LHCN-M2 (cell line): ENCODE measurements at places on chromosomes 5 and 9.

DNA sequence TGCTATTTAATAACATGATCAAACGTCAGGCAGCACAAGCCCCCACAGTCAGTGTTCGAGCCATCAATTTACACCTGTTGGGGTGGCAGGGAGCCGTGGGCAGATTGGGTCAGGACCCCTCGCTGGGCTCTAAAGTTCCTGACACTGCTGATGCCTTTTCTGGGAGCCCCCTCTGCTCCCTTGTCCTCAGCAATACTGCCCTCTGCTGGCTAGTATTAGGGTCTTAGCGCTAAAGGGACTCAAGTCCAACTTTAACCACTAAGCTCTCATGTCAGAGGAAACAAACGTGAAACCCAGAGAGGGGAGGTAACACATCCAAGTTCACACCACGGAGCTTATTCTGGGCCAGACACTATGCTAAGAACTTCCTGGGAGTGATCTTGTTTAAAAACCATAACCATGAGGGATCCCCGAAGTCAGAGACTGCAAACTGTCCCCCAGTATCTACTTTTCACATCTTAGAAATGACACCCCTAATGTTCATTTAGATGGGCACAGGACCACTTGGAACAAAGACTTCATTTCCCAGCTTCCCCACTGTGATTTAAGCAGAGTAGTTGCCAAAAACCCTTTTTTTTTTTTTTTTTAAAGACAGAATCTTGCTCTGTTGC lies 20.4 kb downstream of the ANKS6 start:
- DNase-seq: peak; percentile 56

DNA sequence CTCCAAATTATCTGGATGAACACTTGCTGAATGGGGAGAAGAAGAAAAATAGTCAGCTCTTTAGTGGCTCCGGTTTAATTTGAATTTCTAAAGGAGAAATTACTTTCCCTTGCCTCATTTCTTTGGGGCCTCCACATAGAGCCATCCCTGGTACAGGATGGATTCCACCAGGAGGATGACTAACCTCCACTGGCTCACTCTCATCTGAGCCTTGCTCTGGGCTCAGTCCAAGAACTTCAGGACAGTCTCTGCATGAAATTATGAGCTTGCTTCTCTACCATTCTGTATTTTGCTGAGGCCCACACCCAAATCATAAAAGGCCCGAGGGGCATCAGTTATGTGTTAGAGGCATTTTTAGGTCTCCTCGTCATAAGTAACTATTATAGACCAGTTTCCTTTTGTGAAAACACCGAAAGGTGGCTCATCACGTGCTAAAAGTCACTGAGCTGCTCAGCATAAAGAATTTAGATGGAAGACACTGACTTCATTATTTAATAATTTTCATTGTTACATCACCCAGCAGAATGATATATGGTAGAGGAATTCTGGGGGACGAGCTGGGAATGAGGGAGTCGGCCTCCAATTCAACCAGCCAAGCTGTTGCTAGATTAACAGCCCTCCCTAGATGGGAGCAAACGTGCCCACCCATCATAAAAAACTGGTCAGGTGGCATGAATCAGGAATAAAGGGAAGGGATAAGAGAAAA lies 222.1 kb downstream of the TARS1 start:
- peak; percentile 38 for DNase-seq

GRCh38 chr5:11851965-11852716 lies 52.1 kb downstream of the CTNND2 start:
- no peak for DNase-seq

DNA sequence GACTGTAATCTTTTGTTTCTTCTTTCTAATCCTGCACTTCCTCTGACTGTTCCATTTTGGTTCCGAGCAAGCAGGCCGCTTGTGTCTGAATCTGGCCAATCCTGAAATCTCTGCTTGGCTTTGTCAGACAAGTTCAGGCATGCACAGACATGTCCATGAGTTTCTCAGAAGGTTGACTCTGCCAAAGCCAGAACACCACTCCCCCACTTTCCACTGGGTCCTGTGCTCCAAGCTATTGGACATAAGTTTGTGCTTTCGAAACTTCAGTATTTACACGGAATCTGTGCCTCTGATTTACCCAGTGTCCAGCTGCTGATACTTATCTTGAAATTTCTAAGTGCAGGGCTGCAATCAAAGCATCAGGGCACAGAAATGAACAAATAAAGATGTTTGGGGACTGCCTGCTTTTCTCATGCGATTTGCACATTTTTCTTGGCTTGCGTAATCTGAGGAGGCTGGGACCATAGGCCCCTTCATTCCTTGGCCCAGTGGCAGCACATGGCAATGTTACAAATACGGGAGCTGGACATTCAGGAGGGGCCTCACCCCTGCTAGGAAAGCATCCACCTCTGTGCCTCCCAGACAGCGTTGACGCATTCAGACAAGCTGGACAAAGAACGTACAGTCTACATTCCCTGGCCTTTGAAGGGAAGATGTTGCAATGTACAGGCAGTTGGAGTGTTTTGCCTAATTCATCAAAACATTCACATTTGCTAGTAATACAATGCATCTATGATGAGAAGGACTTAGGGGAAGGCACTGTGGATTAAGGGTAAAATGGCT lies 209.2 kb upstream of the PAPPA start:
- DNase-seq: peak; percentile 99

DNA sequence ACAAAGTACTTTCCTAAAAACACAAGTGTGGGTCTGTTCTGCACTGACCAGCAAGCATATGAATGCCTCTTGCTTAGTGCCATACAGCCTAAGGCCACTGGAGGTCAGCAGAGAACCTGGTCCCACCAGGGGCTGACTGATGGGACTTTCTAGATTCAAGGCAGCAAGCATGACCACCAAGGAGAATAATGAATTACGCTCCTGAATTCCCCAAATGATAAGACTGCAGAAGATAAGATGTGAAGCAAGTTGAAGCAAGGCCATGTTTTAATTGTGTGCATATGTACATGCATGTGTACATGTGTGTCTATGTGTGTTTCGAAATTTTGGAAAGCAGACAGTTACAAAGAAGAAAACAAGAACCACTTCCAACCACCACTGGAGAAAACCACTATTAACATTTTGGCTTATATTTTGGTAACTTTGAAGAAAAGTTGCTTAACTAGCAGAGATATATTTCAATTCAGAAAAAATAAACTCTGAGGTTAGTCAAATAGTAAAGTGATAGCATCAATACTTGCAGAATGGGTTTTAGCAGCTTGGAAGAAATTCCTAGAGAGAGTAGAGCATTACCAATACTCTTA lies 70.5 kb downstream of the ERP44 start:
- DNase-seq: peak; percentile 63

DNA sequence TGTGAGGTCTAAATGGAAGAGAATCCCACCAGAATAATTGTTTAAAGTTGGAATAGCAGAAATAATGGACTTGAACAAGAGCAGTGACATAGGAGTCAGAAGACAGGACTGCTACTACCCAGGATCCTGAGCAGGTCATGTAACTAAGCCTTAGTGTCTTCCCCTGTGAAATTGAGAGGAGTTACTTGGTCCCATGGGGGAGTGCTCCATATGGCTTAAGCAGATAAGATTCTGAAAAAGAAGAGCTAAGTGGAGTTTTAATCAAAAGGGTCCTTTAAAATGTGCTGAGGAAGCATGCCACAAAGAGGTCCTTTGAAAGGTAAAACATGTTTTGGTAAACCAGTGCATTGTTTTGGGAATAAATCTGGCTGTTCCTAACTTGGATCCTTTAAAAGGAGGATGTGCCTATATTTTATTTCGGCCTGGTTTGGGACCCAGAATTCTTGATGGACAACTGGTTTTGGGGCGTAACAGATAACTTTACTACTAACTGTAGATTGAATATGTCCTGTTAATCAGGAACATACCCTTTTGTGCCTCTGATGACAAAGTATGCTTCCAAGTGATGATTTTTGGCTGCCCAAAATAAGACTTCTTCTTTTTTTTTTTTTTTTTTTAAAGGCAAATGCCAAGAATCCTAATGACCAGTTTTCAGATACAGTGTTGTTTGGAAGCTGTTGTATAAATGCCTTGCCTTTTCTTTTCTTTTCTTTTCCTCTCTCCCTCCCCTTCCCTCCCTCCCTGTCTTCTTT lies 5.7 kb downstream of the RCL1 start:
- no peak for DNase-seq

- no peak for DNase-seq
These were observed 12.7 kb downstream of the STK10 start for GRCh38 chr5:172175263-172175719.

DNA sequence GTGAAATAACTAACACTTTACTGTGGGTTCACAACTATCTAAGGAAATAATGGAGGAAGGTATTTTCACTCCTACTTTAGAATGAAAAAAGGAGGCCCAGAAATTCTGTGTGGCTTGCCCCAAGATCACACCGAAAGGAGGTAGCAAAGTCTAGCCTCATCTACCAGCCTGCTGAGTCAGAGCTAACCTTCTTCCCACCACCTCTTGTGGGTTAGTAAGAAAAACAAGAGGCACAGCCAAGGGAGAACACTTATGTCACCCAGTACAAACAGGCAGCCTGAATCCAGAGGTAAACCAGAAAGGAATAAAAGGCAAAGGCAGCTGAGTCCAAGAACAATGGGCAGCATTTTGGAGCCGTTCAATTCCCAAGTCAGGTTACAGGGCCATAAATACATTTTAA lies 91.9 kb upstream of the RASEF start:
- DNase-seq: peak; percentile 22

DNA sequence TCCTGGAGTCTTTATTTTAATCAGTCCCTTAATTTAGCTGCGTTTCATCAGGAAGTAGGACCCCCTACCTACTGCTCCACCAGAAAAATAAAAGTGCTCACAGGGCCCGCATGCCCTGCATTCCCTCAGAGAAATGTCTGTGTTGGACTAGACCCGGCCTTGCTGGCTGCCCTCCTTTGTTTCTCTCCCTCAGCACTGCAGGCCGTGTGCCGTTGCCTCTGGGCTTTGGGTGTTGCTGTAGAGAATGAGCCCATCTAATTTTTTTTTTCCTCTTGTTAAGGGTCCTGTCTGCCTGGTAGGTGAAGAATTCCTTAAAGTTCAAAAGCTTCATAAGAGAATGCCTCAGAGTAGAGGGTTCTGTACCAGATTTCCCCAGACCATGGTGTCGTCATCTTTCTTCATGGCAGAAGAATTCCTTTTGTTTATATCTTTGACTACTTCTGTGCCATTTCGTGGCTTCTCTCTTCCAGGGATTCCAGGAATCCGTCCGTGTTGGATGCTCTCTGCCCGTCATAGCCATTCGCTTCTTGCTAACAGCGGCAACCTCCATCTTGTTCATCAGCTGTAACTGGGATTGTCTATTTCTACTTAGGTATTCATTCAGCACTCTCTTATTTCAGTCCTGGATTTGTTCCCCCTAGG lies 49.8 kb upstream of the ANGPTL2 start:
- no peak for DNase-seq

DNA sequence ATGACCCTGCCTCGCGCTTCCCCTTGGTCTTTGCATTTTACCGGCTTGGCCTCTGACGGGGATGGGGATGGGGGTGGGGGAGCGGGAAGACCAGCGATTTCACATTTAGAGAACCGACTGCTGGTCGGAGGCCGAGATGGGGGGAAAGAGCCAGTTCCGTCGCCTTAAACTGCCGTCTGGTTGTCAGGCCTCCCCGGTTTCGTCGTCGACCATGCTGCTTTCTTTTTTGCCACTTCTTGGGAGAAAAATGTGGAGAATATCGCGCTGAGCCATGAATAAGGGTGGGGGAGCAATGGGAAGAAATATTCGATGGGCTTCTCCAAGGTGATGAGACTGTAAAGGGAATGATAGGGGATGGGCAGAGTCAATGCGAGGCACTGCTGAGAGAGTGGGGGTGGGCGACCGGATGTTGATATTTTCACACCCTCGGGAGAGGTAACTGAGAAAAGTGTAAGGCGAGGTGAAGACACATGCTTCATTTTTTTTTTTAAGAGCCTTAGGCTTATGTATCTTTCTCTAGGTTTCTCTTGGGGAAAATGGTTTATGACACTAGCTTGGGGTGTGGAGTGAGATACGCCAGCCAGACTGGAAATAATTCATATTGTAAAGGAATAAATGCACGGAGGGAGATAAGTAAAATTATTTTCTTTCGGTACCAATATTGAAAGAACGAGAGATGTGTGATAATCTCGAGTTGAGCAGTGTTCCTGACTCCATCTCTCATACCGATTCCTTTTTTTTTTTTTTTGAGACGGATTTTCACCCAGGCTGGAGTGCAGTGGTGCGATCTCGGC lies 1.1 kb downstream of the KIF2A start:
- peak; percentile 44 for DNase-seq

DNA sequence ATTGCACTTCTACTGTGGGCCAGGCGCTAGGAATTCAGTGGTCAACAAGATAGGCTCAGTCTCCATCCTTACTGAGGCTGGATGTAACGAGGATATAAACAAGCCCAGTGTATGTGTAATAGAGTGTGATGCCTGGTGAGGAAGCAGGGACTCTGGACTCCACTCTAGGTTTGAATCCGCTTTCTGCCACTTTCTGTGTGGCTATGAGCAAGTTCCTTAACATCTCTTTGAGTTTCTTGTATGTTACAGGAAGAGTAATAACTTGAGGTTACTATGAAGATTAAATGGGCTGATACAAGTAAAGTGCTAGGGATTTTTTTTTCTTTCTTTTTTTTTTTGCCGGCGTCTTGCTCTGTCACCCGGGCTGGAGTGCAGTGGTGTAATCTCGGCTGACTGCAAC lies 12.4 kb downstream of the DOCK2 start:
- DNase-seq: no peak

GRCh38 chr5:138972836-138973235 lies 97.7 kb upstream of the LRRTM2 start:
- DNase-seq: no peak

DNA sequence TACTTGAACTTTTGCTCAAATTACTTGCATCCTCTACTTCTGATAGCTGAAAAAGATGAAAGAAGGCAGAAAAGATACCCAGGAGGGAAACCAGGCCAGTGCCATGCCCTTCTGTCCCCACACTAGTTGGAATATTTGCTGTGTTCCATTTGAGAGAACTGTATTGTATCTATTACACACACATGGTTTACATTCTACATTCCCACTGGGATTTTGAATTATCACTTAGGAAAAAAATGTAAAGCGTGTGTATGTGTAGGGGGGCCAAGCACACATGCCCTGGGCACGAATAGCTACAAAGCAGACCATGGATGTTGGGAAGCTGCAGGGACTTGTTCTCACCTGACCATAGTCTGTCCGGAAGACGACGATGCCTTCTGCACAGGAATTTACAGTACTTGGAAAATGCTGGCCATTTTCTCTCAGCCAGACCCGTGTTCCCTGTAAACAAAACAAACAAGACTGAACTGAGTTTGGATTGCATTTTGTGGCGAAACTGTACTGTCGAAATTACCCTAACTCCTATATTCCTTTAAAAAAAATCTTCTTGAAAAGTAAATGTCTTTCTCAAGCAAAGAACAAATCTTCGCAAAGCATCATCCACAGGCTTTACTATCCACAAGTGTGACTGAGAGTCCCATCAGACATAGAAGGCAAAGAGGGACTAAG lies 58.7 kb downstream of the MYO10 start:
- no peak for DNase-seq

GRCh38 chr5:178774446-178774845 lies 44.0 kb upstream of the ZNF354A start:
- DNase-seq: no peak

- DNase-seq: no peak
These were observed 37.0 kb upstream of the RAB3C start for GRCh38 chr5:58545912-58546311.
